ENCODE measurements at places on chromosomes 4 and X. TPM values are rescaled to one million over a fixed set of nuclear protein-coding genes. Genes with fewer than 3 reads are reported as not detected.

GRCh38 chr4:73406548-73406875 lies 2.4 kb downstream of the ALB start:
- no peaks in the 10 kb centered on the region for H3K27me3 ChIP-seq
- H3K27ac ChIP-seq, result no peak overlapping the region
- no peaks in the 10 kb centered on the region for H3K4me1 ChIP-seq
- DNase-seq, result no peak
- H3K4me3 ChIP-seq, result no peak overlapping the region
- no peaks in the 10 kb centered on the region for H3K36me3 ChIP-seq

DNA sequence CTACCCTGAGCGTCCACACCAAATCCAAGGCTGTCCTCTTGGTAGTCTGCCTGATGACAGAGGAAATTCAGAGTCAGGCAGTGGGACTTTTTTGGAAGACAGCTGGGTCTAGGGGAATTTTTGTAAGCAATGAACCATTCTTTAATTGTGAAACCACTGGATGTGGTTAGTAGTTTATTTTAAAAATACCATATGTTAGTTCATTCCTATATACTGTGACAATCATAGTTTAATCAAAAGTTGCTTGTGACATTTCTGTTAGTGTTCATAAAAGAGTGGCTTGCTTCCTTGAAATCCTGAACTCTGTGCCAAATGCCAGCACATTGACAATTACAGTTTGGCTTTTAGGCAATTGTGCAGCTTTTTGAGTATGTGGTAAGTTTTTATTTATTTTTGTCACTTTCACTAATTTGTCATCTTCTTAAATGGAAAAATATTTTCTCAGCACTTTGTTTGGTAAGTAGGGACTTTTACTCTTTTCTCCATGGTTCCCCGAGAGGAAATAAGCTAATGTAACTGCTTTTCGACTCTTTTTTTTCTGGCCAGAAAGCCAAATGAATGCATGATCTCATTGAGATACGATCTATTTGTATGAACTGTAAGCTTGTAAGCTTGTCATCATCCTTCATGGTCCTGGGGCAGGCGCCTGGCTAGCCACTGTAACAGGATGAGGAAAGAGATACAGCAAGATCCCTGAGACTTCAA lies 72.6 kb upstream of the SLC4A4 start:
- H3K27ac ChIP-seq, result no peak overlapping the region
- H3K4me3 ChIP-seq, result no peak overlapping the region

GRCh38 chr4:78022517-78022916 lies 34.6 kb upstream of the FRAS1 start:
- H3K27me3 ChIP-seq, result no peaks in the 10 kb centered on the region
- H3K4me1 ChIP-seq, result peaks cover 4% of the 10 kb centered on the region
- H3K4me3 ChIP-seq, result no peak overlapping the region
- no peaks in the 10 kb centered on the region for H3K36me3 ChIP-seq
- no peak for DNase-seq

The PDZD11 gene
- 27.7 TPM for total RNA-seq

The ZXDA gene
- not detected for total RNA-seq

- H3K4me3 ChIP-seq, result no peak overlapping the region
- H3K27me3 ChIP-seq, result no peaks in the 10 kb centered on the region
- peaks cover 21% of the 10 kb centered on the region for H3K4me1 ChIP-seq
These were observed 223.2 kb downstream of the PRDM5 start for GRCh38 chr4:120699354-120699753.

GRCh38 chrX:95056901-95057300 lies 1382.9 kb downstream of the FAM133A start:
- no peak overlapping the region for H3K27ac ChIP-seq
- H3K4me3 ChIP-seq, result no peak overlapping the region
- H3K4me1 ChIP-seq, result peaks cover 5% of the 10 kb centered on the region
- no peaks in the 10 kb centered on the region for H3K27me3 ChIP-seq
- no peaks in the 10 kb centered on the region for H3K36me3 ChIP-seq
- peak; percentile 27 for DNase-seq

The MAGEA2 gene
- not detected for total RNA-seq

- H3K4me1 ChIP-seq, result no peaks in the 10 kb centered on the region
- H3K27me3 ChIP-seq, result no peaks in the 10 kb centered on the region
- H3K4me3 ChIP-seq, result no peak overlapping the region
- H3K36me3 ChIP-seq, result no peaks in the 10 kb centered on the region
These were observed 74.7 kb upstream of the IL13RA1 start for GRCh38 chrX:118652717-118653116.

- H3K27ac ChIP-seq, result no peak overlapping the region
- no peak for DNase-seq
- H3K36me3 ChIP-seq, result no peaks in the 10 kb centered on the region
- no peak overlapping the region for H3K4me3 ChIP-seq
- no peaks in the 10 kb centered on the region for H3K27me3 ChIP-seq
- H3K4me1 ChIP-seq, result no peaks in the 10 kb centered on the region
These were observed 91.5 kb downstream of the PJA1 start for GRCh38 chrX:69073721-69074120.

DNA sequence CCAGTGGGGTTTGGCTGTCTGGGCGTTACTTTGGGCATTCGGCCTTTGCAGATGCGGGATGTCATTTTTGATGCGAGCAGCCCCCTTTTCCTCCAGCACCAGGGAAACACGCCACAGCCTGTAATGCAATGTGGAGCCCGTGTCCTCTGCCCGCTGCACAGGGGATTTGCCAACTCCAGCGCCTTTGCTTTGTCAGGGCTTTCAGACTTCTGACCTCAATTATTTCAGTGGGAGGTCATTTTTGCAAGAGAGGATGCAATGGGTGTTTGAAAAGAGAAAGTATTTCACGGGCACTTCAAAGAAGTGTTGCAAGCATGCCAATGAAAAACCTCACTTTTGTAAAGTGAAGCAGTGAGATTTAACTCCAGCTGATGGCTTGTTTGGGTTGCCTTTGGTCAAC lies 11.5 kb downstream of the CLCN4 start:
- H3K27ac ChIP-seq, result no peak overlapping the region
- H3K27me3 ChIP-seq, result no peaks in the 10 kb centered on the region
- no peak overlapping the region for H3K4me3 ChIP-seq
- H3K36me3 ChIP-seq, result no peaks in the 10 kb centered on the region

- H3K4me1 ChIP-seq, result peaks cover 13% of the 10 kb centered on the region
- no peak overlapping the region for H3K4me3 ChIP-seq
- peak; percentile 4 for DNase-seq
- no peaks in the 10 kb centered on the region for H3K27me3 ChIP-seq
- no peak overlapping the region for H3K27ac ChIP-seq
These were observed 594.3 kb upstream of the ADGRL3 start for GRCh38 chr4:60605646-60606354.

DNA sequence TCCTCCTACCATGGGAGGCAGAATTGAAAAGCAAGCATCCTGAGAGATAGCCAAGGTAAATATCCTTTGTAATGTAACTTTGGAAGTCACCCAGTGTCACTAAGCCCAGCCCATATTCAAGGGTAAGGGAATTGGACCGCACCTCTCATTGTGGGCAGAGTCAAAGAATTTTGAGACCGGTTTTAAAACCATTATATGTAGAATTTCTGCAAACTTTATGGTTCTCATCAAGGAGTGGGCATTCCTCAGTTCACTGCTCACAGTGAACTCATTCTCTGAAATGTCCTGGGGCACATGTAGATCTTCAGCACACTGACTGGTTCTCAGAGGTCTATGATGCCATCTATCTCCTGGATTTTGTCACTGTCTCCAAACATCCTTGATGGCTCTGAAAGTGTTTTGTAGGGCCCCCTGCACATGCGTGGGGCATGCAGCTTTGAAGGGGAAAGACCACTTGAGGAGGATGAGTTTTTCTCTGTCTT lies 35.3 kb upstream of the CHRNA9 start:
- no peaks in the 10 kb centered on the region for H3K36me3 ChIP-seq
- no peak for DNase-seq
- H3K4me3 ChIP-seq, result no peak overlapping the region

The TREX2 gene
- not detected for total RNA-seq

GRCh38 chr4:108881986-108882385 lies 119.1 kb upstream of the ETNPPL start:
- DNase-seq, result no peak
- no peaks in the 10 kb centered on the region for H3K27me3 ChIP-seq
- H3K4me3 ChIP-seq, result no peak overlapping the region

GRCh38 chr4:110184140-110184790 lies 14.2 kb downstream of the ELOVL6 start:
- DNase-seq, result peak; percentile 67
- no peaks in the 10 kb centered on the region for H3K27me3 ChIP-seq
- H3K4me1 ChIP-seq, result peaks cover 26% of the 10 kb centered on the region
- no peak overlapping the region for H3K4me3 ChIP-seq
- H3K27ac ChIP-seq, result peak overlapping the region; percentile 78
- H3K36me3 ChIP-seq, result peaks cover 2% of the 10 kb centered on the region

- no peak overlapping the region for H3K27ac ChIP-seq
- no peak for DNase-seq
- H3K4me3 ChIP-seq, result no peak overlapping the region
- H3K4me1 ChIP-seq, result no peaks in the 10 kb centered on the region
- H3K36me3 ChIP-seq, result peaks cover 7% of the 10 kb centered on the region
These were observed 161.2 kb downstream of the TENM3 start for GRCh38 chr4:182404376-182404775.

GRCh38 chr4:95371476-95372224 lies 177.1 kb downstream of the UNC5C start:
- H3K36me3 ChIP-seq, result no peaks in the 10 kb centered on the region
- H3K4me3 ChIP-seq, result no peak overlapping the region
- peaks cover 6% of the 10 kb centered on the region for H3K4me1 ChIP-seq
- no peak overlapping the region for H3K27ac ChIP-seq
- peak; percentile 8 for DNase-seq
- no peaks in the 10 kb centered on the region for H3K27me3 ChIP-seq

DNA sequence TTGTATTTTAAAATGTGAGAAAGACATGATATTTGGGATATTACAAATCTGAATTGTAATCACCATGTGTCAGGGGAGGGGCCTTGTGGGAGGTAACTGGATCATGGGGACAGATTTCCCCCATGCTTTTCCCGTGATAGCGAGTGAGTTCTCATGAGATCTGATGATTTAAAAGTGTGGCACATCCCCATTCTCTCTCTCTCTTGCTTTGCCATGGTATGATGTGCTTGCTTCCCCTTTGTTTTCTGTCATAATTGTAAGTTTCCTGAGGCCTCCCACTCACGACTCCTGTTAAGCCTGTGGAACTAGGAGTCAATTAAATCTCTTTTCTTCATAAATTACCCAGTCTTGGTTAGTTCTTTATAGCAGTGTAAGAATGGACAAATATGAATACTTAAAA lies 39.0 kb downstream of the CCDC158 start:
- no peaks in the 10 kb centered on the region for H3K36me3 ChIP-seq
- peaks cover 4% of the 10 kb centered on the region for H3K4me1 ChIP-seq
- no peak overlapping the region for H3K4me3 ChIP-seq
- H3K27ac ChIP-seq, result no peak overlapping the region
- no peaks in the 10 kb centered on the region for H3K27me3 ChIP-seq
- DNase-seq, result no peak

The ANXA5 gene
- 216 TPM for total RNA-seq

The ALB gene
- 0.96 TPM for total RNA-seq

- no peak overlapping the region for H3K27ac ChIP-seq
- no peaks in the 10 kb centered on the region for H3K27me3 ChIP-seq
- no peaks in the 10 kb centered on the region for H3K4me1 ChIP-seq
- no peaks in the 10 kb centered on the region for H3K36me3 ChIP-seq
- H3K4me3 ChIP-seq, result no peak overlapping the region
These were observed 65.4 kb downstream of the FGFBP1 start for GRCh38 chr4:15873117-15873516.

- H3K4me3 ChIP-seq, result no peak overlapping the region
- no peak overlapping the region for H3K27ac ChIP-seq
These were observed 139.7 kb downstream of the PPARGC1A start for GRCh38 chr4:23750125-23750524.

The ZCCHC18 gene
- total RNA-seq, result 5.1 TPM

DNA sequence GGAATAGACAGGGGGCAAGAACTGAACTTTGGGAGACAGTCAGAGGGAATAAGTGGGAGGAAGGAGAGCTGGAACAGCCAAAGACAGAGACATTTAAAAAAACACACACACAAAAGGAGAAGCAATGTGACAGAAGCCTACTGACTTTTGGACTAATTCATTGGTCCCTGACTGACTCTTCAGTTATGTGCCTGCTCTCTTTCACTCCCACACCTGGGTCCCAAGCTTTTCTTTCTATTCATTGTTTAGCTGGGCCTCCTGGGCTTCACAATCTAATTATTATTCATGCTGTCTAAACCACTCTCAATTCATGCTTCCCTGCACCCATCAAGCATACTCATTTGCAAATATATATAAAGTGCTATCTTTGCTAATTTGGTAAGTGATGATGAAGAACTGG lies 139.2 kb upstream of the IRS4 start:
- H3K36me3 ChIP-seq, result no peaks in the 10 kb centered on the region
- H3K27ac ChIP-seq, result peak overlapping the region; percentile 43
- H3K4me1 ChIP-seq, result peaks cover 17% of the 10 kb centered on the region

- DNase-seq, result peak; percentile 25
- no peaks in the 10 kb centered on the region for H3K36me3 ChIP-seq
- H3K27ac ChIP-seq, result no peak overlapping the region
- H3K4me3 ChIP-seq, result no peak overlapping the region
- no peaks in the 10 kb centered on the region for H3K27me3 ChIP-seq
- H3K4me1 ChIP-seq, result peaks cover 27% of the 10 kb centered on the region
These were observed 182.8 kb downstream of the GUCY2F start for GRCh38 chrX:109299091-109299490.

DNA sequence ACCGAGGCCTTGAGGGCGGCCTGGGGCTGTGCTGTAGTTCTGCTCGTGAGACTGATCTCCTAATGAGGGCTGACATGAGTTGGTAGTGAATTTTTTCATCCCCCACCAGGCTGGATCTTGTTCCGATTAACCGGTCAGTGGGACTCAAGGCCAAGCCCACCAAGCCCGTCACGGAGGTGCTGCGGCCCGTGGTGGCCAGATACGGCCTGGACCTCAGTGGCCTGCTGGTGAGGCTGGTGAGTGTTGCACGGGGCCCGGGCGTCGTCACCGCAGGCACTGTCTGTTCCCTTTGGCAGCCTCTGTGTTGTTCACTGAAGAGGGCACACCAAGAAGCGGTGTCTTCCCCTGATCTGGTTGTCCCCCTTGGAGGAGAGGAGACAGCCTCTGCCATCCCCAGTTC lies 18.4 kb upstream of the HGFAC start:
- H3K27me3 ChIP-seq, result no peaks in the 10 kb centered on the region
- no peaks in the 10 kb centered on the region for H3K4me1 ChIP-seq
- DNase-seq, result no peak
- no peak overlapping the region for H3K27ac ChIP-seq
- H3K36me3 ChIP-seq, result no peaks in the 10 kb centered on the region
- H3K4me3 ChIP-seq, result no peak overlapping the region

All from neural progenitor cell (in vitro differentiated cells).